Fibroblast of lung (primary cell): ENCODE measurements at places on chromosomes 6 and 20. TPM values are rescaled to one million over a fixed set of nuclear protein-coding genes. Genes with fewer than 3 reads are reported as not detected.

DNA sequence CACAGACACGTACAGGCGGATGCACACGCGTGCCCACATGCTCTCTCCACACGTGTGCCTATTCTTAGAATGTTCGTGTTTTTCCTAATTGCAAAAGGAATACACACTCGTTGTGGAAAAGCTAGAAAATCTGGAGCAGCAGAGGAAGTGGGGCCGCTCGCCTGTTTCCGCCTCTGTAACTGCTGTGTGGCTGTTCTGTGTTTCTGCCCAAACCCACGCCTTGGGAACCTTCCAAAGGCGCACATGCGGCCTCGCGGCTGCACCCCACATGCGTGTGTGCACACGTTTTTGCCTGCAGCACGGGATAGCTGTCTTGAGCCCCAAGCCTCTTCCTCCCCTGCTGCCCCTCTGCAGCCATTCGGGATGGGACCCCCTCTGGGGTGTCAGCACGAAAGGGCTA, 12.2 kb downstream of the SLC17A9 start:
- no peaks in the 10 kb centered on the region for H3K36me3 ChIP-seq
- no peak overlapping the region for H3K4me3 ChIP-seq
- DNase-seq, result no peak
- no peak overlapping the region for H3K27ac ChIP-seq

DNA sequence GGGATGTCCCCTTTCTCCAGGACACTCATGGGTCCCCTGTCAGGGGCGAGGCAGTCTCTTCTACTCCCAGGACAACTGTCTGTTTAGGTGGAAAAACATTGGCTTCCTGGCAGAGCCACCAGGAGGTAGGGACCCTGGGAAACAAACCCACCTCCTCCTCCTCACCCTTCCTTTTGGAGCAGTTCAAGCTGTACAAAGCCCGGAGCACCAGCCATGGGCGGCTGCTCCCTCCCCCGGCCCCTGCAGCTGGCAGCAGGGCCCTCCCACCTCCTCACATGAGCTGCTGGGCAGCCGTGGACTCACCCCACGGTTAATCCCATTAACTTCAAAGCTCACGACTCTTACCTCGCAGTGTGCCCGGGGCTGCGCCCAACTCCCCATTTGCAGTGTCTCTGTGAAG, 48.6 kb downstream of the CDH4 start:
- no peak for DNase-seq
- no peak overlapping the region for H3K27ac ChIP-seq
- no peaks in the 10 kb centered on the region for H3K36me3 ChIP-seq
- H3K4me3 ChIP-seq, result no peak overlapping the region

POLH gene
- 19.5 and 21.8 TPM in 2 replicates for total RNA-seq

GRCh38 chr6:105561486-105561885, 158.6 kb upstream of the PREP start:
- no peaks in the 10 kb centered on the region for H3K4me1 ChIP-seq
- H3K4me3 ChIP-seq, result no peak overlapping the region

GRCh38 chr6:102749210-102749971, 1355.9 kb downstream of the GRIK2 start:
- H3K27me3 ChIP-seq, result no peaks in the 10 kb centered on the region
- no peak overlapping the region for H3K27ac ChIP-seq
- no peaks in the 10 kb centered on the region for H3K36me3 ChIP-seq

GRCh38 chr6:38193481-38194281, 374.2 kb downstream of the ZFAND3 start:
- H3K27ac ChIP-seq, result no peak overlapping the region
- no peak for DNase-seq
- no peak overlapping the region for H3K4me3 ChIP-seq
- H3K36me3 ChIP-seq, result no peaks in the 10 kb centered on the region
- no peaks in the 10 kb centered on the region for H3K27me3 ChIP-seq

DNA sequence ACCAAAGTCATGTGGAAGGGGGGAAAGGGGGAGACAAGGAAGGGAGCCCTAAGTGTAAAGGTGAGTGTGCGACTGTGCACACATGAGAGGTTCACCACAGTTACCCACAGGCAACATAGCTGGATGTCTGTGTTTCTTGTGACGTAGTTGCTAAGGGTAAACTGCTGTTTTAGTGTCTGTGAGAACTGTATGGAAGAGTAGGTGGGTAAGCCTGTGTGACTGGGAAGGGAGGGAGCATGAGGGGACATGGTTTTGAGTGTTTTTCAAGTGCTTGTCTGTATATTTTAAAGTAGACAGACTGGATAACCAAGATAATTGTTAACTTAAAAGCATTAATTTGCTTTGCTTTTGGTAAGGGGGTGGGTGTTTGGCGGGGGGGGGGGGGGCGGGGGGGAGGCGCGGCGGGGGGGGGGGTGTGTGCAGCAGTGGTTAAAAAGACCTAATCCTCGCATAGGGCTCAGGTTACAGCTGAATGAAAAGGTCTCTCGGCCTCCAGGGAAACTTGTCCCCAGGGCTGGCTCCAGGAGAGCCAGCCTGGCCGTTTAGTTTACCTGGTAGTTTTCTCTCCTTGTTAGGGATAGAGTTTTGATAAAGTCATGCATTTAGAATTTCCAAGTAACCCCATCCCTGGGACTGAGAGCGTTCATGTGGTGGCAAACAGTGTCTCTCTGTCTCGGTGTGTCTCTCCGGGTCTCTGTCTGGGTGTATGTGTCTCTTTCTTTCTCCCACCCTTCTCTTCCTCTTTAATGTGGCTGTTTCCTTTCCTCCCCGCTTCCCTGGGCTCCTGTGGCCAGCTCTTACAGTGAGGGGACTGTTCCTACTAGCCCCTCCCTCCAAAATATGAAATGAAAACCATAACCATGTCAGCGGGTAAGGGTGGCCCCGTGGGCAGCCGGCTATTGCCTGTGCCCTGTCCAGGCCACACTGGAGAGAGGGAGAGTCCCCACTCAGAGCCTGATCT, 3.4 kb downstream of the SCUBE3 start:
- DNase-seq, result no peak
- H3K27me3 ChIP-seq, result peaks cover 12% of the 10 kb centered on the region
- H3K36me3 ChIP-seq, result no peaks in the 10 kb centered on the region
- H3K4me3 ChIP-seq, result no peak overlapping the region
- H3K4me1 ChIP-seq, result no peaks in the 10 kb centered on the region
- no peak overlapping the region for H3K27ac ChIP-seq

ZFP57 gene
- not detected in 2 replicates for total RNA-seq

DNA sequence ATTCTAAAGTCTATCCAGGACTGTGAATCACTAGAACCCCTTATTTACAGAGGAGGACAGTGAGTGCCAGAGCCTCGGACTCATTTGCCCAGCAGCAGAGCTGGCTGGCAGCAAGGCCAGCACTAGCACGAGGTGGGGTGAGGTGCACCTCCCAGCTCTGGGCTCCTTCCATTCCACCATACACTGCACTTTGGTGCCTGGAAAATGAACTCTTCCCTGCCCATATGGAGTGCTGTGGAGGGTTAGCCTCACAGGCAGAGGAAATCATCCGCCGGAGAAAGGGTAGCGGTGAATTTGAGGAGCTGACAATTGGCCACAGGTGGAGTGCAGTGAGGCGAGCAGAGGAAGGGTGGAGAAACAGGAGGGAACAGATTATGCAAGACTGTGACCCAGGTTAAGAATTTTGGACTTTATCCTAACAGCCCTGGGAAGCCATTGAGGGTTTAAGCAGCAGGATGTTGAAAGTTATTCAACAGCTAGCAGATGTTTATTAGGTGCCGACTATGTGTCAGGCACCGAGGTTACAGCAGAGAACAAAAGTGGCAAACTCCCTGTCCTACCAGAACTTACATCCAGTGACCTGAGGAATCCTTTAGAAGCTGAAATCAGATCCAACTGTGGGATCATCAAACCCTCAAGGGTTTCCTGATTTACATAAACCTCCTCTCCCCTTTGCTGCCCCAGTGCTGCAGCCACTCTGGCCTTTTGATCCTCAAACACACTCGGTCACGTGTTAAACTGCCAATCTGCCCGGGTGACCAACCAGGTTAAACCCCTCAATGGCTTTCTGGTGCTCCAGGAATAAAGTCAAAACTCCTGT, 6.2 kb downstream of the TRIM26 start:
- H3K4me3 ChIP-seq, result no peak overlapping the region
- H3K27me3 ChIP-seq, result no peaks in the 10 kb centered on the region
- DNase-seq, result peak; percentile 31
- H3K36me3 ChIP-seq, result no peaks in the 10 kb centered on the region

DNA sequence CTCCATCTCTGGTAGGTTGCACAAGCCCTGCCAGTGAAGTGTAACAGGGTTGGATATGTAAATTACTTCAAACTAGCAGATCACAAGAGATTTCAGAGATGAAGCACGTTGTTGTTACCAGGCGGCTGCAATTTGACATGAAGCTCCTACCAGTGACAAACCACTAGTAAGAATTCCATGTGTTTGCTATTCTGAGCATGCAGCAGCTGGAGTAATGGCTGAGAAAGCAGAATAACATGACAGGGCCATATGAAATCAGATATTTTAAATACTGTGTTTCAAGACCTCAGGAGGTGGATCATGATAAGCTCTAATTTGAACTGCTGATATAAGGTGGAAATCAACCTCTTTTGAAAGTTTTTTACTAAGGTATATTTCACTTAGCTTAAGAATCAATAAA, 11.4 kb downstream of the RIN2 start:
- no peak overlapping the region for H3K27ac ChIP-seq
- no peaks in the 10 kb centered on the region for H3K27me3 ChIP-seq
- H3K4me3 ChIP-seq, result no peak overlapping the region
- DNase-seq, result no peak

ZGPAT gene
- total RNA-seq, result 10.7 and 11.0 TPM in 2 replicates
